Suppressor macrophage treated with lipopolysaccharide for 1 hour (primary cell): ENCODE measurements at places on chromosomes 13 and 19.
A peak's percentile ranks its signal among the peaks of the same experiment; 100 is the strongest.

- peak; percentile 89 for DNase-seq
These were observed 19.2 kb downstream of the RCN3 start for GRCh38 chr19:49546825-49547565.

DNA sequence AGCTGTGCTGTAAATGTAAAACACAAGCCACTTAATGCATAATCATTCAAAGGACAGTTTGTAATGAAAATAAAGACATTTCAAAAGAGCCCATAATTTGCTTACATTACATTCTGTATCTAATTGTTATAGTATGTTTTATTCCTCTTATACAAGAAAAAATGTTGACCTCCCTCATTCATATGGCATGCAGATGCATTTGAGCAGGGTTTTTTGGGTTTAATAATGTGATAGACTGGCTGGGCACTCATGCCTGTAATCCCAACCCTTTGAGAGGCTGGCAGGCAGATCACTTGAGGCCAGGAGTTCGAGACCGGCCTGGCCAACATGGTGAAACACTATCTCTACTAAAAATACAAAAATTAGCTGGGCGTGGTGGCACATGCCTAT, 11.6 kb upstream of the ARL11 start:
- DNase-seq: no peak

DNA sequence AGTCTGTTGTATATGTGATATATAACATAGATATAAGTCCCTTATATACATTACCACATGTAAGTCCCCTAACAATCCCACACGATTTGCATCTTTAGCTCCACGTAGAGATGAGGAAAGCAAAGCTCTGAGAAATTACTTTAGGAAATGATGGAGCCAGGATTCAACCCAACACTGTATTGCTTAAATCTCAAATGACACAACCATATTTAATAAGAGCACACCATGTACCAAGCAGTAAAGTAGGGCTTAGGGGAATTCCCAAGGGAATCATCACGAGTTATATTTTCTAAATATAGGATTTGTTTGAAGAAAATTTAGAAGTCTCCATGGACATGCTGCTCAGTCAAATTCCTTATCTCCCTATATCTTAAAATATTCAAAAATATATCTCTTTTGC, 61.3 kb upstream of the POMP start:
- DNase-seq: peak; percentile 36

- DNase-seq: no peak
These were observed 1658.6 kb upstream of the MIR17HG start for GRCh38 chr13:89688918-89689317.

DNA sequence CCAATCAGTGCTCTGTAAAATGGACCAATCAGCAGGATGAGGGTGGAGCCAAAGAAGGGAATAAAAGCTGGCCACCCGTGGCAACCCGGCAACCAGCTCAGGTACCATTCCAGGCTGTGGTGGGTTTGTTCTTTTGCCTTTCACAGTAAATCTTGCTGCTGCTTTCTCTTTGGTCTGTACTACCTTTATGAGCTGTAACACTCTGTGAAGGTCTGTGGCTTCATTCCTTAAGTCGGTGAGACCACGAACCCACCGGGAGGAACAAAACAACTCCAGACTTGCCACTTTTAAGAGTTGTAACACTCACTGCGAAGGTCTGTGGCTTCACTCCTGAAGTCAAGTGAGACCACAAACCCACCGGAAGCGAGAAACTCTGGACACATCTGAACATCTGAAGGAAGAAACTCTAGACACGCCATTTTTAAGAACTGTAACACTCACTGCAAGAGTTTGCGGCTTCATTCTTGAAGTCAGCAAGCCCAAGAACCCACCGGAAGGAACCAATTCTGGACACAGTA, 16.5 kb upstream of the SPACA6 start:
- no peak for DNase-seq

DNA sequence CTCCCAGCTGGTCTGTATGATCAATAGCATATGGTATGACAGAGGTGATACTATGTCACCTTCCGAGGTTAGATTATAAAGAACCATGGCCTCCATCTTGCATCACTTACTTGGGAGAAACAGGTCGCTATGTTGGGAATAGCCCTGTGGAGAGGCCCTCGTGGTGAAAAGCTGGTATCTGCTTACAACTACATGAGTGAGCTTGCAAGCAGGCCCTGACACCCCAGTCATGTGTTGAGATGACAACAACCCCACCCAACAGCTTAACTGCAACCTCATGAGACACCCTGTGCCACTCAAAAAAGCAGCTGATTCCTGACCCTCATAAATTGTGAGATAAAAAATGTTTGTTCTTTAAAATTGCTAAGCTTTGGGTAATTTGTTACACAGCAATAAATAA, 18.8 kb downstream of the MTRF1 start:
- DNase-seq: no peak

- DNase-seq: peak; percentile 29
These were observed 7.1 kb upstream of the CIRBP start for GRCh38 chr19:1261798-1262622.

GRCh38 chr19:16327501-16327900, 2.9 kb downstream of the KLF2 start:
- DNase-seq: no peak

DNA sequence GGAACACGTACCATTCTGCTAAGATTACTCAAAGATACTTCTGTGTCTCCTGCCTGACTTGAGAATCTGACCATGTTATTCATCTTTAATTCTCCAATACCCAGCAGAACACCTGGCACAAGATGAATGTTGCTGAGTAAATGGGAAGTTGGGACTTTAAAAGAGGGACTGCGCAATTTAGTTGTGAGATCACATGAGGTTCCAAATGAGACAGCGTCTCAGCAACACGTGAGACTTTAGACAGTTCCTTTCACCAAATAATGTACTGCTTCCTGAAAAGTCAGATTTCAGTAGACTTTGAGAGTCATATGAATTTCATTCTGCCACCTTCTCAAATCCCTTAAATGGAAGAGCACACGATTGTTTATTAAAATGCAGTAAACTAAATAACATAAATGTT, 36.7 kb downstream of the DOCK9 start:
- peak; percentile 78 for DNase-seq

- DNase-seq: no peak
These were observed 12.9 kb downstream of the PIN1 start for GRCh38 chr19:9848060-9848459.

DNA sequence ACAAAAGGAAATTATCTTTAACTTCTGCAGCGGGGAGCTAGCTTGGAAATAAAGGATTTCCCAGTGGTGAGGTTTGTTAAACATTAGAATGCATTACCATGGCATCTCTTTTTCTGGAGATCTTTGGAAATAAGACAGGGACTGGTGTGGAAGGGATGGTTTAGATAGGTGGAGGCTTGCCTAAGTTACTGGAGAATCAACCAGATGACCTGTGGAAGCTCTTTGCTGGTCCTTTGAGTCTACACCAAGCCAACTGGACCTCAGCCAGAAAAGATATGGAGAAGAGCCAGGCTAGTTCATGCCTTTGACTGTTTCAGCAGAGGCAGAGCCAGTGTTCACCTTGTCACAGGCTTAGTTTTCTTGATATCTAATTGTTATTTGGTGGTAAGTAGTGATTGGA, 134.7 kb downstream of the KCNRG start:
- DNase-seq: no peak

DNA sequence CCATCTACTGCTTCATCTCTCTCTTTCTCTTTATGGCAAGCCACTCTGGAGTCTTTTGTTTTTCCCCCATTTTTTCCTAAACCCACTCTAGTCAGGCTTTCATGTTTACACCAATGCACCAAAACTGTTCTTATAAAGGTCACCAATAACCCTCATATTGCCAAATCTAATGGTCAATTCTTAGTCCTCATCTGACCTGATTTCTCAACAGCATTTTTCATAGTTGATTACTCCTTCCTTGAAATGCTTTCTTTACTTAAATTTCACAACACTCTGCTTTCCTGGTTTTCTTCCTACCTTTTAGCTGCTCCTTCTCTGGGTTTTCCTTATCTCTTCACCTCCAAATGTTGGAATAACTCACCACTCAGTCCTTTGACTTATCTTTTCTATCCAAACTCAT, 47.9 kb downstream of the MICU2 start:
- no peak for DNase-seq

DNA sequence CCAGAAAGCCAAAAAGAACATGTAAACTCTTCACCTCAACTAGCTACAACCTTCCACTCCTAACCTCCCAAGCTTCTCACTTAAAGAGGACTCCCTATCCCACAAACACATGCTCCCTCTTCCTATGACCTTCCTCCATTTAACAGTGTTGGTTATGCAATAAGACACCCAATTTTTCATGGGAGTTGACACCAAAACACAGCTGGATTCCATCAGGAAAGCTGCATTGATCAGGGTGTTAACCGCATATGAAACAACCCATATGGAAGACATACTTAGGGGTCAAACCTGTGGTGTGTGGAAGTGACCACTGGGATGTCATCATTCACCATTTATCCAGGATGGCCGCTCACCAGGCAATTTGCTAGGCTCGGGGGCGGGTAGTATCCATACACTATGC, 21.9 kb downstream of the ZNF473 start:
- DNase-seq: no peak

DNA sequence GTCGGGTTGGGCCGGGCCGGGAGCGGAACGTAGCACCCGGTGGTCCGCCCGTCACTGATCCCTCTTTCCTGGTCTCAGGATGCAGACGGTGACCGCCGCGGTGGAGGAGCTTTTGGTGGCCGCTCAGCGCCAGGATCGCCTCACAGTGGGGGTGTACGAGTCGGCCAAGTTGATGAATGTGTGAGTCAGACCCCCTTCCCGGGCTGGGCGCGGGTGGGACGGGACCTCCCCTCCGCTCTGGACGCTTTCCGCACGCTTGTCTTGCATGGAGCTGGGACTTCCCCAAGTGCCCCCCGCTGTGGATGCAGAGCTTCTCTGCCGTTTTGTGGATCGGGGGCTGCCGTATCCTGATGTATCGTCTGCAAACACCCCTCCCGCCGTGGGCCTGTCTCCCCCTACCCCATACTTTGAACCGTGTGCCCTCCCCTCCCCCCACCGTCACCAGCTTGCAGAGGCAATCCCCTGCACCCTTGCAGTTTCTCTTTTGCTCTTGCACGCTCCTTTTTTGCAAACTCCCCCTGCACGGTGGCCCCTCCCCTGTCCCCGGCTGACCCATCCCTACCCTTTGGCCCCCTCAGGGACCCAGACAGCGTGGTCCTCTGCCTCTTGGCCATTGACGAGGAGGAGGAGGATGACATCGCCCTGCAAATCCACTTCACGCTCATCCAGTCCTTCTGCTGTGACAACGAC, 669 bp downstream of the GADD45B start:
- peak; percentile 90 for DNase-seq

DNA sequence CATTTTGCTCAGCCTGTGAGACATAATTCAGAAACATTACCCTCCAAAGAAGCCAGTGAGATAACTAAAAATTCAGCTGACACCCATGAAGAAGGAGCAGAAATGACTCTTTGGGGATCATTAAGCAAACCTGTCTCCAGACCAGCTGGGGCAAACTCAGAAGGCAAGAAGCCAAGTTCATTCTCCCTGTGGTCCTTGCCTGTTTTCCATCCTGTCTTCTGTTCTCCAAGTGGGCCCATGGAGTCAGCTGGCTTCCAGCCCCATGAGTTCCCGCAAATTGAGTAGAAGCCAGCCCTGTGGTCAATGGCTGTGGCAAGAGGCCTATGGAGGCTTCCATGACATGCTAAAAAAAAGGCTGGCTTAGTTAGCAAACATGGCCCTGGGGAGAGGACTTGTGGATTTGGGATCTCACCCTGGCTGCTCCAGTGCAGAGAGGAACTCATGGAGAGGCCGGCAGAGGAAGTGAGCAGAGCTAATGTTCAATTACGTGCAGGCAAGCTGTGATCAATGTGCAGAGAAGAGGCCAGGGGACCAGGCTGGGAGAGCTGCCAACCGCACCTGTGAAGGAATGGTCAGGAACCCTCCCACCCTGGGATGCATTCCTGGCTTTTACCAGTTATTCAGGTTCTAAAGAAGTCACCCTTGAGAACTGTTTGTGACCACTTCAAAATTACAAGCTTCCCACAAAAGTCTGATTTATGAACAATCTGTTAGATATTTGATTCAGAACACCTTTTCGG, 229.1 kb downstream of the TSHZ3 start:
- DNase-seq: no peak

DNA sequence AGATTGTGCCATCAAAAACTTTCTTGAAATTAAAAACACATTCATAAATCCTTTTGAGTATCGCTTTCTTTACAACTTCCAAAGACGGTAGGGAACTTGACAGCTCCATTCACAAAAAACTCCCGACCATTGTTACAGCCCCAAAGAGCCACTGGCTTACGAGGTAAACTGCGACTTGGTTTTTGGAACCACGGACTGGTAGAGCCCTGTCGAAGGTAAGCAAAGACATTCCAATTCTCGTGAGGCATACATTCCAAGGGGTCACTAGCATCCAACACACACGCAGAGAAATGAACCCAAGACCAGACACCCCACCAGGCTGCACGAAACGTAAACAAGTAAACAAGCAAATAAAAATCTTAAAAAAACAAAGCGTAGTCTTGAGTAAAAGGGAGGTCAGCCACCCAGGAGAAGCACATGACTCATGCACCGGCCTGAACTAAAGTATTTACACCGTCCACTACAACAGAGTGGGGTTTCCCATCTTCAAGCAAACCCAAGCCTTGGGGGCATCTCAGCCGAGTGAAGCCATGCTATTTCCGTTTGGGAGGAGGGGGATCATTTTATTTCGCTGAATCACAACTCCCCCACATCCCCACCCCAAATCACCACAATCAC, 1.4 kb downstream of the BRD4 start:
- peak; percentile 68 for DNase-seq

- peak; percentile 34 for DNase-seq
These were observed 64.2 kb upstream of the UBL3 start for GRCh38 chr13:29914581-29914980.

DNA sequence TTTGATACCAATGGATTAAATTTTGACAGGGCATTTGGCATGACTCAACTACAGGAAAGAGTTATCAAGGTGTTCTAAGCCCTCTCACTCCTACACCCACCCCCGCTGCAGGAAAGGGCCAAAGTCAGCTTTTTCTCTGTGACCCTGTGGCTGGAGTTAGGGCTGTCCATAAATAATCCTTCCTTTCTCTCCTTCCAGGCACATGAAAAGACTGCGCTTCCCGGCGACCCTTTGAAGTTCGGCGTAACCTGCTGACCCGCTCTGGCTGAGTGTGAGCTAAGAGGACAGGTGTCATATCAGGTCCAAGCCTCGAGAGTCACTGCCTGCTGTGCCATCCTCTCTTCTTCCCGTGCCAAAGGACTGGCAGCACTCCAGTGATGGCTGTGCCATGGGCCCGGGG, 25.6 kb downstream of the ZNF114 start:
- no peak for DNase-seq

GRCh38 chr13:35927567-35928021, 203.6 kb downstream of the DCLK1 start:
- DNase-seq: peak; percentile 17
